ENCODE measurements at places on chromosomes 5 and 9.

GRCh38 chr9:99058964-99059921 is 45.7 kb upstream of the TGFBR1 start:
- no peak for DNase-seq

DNA sequence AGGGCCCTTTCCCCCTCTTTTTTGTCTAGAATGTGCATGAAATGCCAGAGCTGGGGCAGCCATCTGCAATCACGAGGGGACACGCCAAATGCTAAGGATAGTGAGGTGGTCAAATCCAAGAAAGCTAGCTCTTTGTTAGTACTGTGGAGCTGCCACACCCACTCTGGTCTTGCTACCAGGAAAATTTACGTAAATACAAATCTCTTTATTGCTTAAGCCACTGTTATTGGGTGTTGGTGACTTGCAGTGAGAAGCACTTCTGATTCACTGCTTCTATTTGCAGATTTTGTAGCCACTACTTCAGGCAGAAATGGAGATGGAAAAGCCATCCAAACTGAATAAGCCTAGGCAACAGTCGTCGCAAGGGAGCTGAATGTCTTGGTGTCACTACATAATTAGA is 25.6 kb upstream of the SUSD1 start:
- DNase-seq = no peak

DNA sequence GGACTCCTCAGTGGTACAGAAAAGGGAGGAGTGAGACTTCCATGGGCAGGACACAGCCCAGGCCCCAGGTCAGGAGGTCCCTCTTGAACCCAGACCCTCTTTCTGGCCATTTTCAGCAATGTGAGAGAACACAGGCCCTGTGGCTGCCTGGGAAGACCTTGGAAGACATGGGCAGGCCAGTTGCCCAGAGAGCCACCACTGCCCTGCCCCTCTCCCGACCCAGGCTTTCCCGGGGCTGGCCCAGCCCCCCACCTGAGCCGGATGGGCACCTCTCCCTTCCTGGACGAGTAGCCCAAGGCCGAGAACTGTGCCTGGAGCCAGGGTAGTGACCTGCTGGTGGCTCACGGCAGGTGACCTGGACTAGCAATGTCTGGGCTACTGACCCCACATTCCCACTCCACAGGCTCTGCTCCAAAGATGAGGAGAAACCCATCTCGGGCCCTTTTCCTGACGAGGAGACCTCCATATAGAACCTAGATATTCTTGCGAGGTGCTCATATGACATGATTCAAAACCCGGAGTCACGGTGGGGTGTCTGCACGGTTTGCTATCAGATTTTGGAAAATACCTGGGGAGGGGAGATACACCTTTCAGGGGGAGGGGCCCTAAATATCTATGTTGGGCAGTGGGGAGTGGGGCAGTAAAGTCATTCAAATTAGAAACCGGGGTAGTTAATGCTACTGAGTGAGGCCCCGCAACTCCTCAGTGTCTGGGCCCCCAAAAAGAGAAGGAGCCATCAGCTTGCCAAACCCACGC is 59.4 kb downstream of the ZNF354C start:
- no peak for DNase-seq

DNA sequence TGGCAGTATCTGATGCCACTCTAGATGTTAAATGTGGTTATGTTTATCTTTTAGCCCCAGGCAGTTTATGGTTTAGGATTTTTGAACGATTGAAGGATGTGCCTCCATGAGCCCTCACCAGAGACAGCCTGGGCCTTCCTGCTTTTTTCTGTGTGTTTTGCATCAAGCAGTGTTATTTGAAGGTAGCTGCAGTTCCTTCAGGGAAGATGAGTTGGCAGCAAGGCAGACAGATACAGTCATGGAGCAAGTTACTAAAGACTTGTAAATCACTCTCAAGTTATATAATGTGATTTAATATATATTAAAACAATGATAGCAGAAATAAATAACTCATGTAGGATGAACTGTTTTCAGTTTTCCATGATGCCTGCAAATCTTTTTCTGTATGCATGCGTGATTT is 204.9 kb downstream of the CD180 start:
- no peak for DNase-seq

- DNase-seq = no peak
Observed at GRCh38 chr9:26520141-26520540, 372.5 kb downstream of the CAAP1 start.

- no peak for DNase-seq
Observed at GRCh38 chr5:122967625-122968024, 68.9 kb downstream of the PPIC start.

DNA sequence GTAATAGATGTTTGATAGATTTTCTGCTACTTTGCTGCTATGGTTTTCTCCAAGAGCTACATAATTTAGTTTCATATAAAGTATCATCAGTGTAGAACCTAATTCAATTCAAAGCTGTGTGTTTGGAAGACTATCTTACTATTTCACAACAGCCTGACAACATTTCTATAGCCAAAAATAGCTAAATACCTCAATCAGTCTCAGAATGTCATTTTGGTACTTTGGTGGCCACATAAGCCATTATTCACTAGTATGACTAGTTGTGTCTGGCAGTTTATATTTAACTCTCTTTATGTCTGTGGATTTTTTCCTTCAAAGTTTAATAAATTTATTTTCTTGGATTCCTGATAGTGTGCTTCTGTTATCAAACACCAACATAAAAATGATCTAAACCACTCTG is 35.1 kb upstream of the CCDC152 start:
- DNase-seq = no peak

DNA sequence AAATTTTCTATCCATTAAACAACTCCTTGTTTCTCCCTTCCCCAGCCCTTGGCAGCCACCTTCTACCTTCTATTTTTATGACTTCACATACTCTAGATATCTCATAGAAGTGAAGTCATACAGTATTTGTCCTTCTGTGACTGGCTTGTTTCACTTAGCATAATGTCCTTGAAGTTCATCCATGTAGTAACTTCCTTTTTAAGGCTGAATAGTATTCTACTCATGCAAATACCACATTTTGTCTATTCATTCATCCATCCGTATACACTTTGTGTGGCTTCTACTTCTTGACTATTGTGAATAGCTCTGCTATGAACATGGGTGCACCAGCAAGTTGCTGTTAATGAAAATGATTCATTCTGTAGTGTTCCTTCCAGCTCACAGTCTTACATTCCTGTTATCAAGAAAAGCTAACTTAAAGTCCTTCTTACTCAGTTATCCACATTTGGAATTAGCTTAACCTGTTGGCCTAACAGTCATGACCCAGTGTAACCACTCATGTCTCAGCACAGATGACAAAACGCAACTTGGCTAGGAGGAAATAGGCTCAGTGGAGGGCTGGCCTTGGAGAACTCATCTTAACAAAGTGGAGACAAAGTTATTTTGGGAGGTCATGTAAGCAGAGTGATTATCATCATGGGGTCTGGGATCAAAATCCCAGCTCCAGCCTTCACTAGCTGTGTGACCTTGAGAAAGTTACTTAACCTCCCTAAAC is 129.7 kb upstream of the MAP3K1 start:
- DNase-seq = no peak

- no peak for DNase-seq
Observed at GRCh38 chr9:95411054-95411892, 93.8 kb upstream of the FANCC start.

- DNase-seq = no peak
Observed at GRCh38 chr9:104980039-104980654, 52.2 kb upstream of the ABCA1 start.

DNA sequence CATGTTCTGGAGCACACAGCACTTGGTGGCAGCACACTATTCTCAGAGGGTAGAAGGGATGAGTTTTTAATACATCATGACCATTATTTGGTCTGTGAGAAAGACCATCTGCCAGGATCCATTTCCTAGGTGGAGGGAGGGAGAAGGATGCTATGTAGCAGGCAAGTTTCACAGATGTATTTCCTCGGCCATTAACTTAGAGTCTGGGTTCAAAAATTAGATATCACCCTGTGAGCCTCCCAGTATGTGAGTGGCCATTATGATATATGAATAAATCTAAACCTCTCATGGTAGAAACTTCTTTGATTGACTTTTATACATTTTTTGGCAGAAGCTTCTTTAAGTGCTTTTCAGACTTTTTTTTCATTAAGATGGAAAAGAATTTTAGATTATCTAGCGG is 133.9 kb downstream of the SREK1 start:
- no peak for DNase-seq

DNA sequence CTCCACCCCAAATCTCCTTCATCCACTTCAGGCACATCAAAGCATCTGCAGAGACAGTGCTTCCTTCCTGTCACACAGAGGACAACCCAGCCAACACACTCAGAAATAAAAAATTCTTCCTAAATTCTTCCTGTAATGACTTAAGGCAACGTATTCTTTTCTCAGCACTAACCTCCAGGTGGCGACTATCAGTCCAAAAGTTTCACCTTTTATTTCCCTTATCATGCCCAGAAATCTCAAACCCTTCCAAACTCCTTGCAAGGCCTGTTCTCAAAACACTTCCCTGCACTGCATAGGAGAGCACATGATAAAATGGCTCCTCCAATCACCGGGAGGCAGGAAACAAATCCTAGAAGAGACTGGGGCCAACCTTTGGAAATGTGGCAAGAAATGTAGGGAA is 35.1 kb downstream of the SLIT3 start:
- DNase-seq = no peak

DNA sequence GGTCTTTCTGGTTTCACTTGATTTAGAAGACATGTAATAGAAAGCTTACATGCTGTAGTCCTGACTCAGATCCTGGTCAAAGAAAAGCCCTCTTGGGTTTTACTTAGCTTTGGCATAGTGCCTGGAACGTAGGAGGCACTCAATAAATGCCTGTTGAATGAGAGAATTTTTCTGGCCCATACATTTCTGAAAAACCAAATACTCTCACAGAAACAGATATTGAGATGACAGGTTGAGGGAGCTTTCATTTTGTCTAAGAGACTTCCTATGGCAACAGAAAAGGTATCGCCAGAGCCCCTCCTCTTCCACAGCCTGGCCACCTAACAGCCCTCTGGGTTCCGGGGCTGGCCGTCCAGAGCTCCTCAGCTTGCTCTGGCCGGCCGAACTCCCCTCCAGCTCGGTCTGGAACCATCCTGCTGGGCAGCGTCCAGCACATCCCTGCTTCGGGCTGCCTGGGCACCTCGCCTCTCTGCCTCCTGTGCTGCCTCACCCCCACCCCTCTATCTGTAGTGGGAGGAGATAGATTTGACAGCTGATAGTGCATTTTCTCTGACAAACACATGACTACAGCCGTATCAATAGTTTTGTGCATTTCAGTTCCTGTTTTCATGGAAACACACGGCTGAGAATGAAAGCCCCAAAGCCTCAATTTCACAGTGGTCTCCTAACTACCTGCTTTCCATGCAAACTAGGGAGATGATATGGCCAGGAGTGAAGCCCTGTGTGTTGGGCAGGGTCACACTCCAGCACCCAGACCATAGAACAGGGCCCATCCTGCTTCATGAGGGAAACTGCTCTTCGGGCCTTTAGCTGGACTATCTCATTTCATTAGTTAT is 1.1 kb downstream of the IL4 start:
- DNase-seq = no peak

- peak; percentile 18 for DNase-seq
Observed at GRCh38 chr5:146877783-146878475, 628 bp downstream of the PPP2R2B start.

GRCh38 chr5:143066556-143067281 is 296.5 kb downstream of the ARHGAP26 start:
- DNase-seq = peak; percentile 68

DNA sequence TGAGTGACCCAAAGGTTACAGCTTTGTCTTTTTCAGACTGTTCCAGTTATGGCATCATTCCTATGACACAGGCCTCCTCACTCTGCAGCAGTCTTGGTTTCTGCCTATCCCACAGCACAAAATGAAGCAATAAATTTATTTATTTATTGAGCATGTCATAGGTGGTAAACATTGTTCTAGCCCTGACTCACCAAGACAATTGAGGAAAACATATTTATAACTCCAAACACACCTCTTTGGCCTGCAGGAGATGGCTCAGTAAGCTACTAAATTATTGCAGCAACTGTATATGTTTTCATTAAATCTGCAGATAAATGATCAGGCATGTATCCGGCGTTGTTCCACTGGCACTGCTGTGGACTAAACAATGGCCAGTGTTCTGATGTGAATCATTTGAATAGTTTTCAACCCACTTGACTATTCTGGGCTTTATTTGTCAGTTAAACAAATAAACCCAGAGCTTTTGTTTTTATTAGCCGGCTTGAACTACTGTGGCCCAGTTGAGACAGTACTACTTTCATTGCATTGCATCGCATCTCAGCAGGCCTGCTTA is 83.2 kb downstream of the FOXD1 start:
- DNase-seq = no peak

DNA sequence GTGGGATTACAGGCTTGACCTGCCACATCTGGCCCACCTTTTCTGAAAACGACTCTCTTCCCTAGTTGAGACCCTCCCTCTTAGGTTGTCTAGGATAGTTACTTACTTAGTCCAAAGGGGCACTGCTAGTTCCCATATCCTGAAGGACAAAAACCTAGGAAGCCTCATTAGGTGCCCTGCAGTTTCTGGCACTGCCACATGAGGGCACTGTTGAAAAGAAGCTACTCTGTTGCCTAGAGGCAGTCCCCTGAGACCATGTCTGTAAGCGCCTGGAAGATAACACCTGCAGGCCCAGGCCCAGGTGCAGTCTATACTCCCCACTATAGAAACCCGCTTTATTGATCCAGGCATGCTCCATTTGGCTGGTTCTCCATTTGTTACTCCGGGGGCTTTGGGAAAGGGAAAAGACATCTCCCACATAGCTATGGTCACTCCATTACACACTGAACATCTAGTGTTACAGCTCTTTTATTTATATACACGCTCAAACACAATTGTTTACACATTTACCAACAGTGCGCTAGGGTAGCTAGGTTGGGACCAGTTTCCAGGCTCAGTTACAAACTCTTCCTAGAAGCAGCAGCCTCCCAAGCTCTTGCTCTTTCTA is 73.4 kb upstream of the PPARGC1B start:
- peak; percentile 67 for DNase-seq

DNA sequence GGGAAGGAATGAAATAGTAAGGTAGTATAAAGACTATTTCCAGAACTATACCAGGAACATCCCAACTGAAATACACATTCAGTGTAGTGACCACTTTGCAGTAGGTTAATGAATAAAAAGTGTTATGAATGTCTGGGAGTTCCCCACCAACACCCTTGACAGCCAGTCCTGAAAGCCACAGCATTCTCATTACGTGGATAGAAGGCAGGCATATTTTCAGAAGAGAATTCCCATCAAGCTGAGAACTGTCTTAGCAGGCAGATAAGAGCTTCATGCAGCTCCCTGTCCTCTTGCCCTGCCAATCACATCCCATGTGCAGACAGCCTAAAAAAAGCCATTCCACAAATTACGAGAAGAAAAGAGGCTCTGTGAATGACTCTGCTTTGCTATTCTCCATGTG is 695.0 kb downstream of the DTWD2 start:
- DNase-seq = no peak

GRCh38 chr9:15295761-15296405 is 11.1 kb downstream of the TTC39B start:
- DNase-seq = no peak

DNA sequence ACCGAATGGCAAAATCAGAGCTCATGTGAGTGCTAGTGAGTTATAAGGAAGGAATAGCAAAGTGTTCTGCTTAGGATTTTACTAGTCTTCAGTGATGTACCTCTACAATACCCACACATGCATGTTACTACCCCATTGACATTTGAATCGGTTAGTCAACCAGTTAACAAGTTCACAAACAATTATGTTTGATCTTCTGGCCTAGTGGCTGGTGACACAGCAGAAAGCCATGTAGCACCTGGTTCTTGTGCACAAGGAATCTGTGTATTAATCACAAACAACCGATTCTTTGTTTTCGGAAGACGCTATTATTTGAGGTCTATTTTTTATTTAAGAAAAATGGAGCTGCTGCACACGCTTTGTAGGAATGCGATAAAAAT is 41.9 kb downstream of the NTRK2 start:
- DNase-seq = no peak

GRCh38 chr5:73687357-73687756 is 61.4 kb downstream of the ARHGEF28 start:
- no peak for DNase-seq
